ENCODE measurements at places on chromosomes 7 and 10. TPM values are rescaled to one million over a fixed set of nuclear protein-coding genes. Genes with fewer than 3 reads are reported as not detected.

DNA sequence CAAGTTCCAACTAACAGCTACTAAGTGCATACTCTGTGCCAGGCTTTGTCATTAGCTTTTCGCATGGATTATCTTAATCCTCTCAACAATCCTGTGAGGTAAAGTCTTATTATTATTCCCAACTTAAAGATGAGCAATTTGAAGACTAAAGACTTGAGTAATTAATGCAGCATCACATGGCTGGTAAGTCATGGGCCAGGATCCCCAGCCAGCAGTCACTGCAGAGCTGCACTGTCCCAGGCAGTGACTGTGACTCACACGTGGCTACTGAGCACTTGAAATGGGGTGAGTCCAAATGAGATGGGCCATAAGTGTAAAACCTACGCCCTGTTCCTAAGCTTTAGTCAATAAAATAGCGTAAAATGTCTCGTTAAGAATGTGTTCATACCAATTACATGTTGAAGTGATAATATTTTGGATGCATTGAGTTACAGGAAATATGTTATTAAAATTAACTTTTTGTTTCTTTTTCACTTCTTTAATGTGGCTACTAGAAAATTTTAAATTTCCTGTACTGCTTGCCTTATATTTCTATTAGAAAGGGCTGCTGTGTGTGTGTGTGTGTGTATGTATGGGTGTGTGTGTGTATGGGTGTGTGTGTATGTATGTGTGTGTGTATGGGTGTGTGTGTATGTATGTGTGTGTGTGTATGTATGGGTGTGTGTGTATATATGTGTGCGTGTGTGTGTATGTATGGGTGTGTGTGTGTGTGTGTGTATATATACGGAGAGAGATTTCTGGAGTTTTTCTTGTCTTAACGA is 756.3 kb downstream of the AUTS2 start:
- no peak for DNase-seq

CLRN3 gene
- total RNA-seq: not detected

PODXL gene
- total RNA-seq: 2.1 TPM

- no peak for DNase-seq
Measured at GRCh38 chr7:24817339-24817738, 60.1 kb upstream of the GSDME start.

- DNase-seq: no peak
Measured at GRCh38 chr7:105585850-105586500, 4.7 kb upstream of the EFCAB10 start.

Measured in OCI-LY7 (cell line).